CD8-positive, alpha-beta T cell (primary cell): ENCODE measurements at places on chromosomes 6 and 20.

DNA sequence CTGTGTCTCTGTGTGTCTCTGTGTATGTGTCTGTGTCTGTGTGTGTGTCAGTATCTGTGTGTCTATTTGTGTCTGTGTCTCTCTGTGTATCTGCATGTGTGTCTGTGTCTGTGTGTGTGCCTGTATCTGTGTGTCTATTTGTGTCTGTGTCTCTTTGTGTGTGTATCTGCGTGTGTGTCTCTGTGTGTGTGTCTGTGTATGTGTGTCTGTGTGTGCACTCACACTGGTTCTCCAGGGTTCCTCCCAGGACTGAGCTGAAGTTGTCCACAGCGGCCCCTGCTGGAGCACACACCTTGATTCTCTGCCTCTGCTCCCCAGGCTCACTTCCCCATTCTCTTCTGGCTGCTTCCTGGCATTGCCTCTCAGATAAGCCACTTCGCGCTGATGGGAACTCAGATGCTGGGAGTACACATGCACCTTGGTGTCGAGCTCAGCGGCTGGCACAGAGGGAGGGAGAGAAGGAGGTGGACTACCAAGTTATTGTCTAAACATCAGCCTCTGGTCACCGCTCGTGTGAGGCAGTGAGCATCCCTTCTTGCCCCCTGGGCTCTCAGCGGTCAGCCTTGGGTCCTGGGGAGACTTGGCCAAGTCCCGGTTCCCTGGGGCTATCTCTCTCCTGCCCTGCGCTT, 104.9 kb upstream of the NXT1 start:
- no peak for DNase-seq

GRCh38 chr20:61767761-61768494, 297.8 kb downstream of the TAF4 start:
- no peak for DNase-seq

DNA sequence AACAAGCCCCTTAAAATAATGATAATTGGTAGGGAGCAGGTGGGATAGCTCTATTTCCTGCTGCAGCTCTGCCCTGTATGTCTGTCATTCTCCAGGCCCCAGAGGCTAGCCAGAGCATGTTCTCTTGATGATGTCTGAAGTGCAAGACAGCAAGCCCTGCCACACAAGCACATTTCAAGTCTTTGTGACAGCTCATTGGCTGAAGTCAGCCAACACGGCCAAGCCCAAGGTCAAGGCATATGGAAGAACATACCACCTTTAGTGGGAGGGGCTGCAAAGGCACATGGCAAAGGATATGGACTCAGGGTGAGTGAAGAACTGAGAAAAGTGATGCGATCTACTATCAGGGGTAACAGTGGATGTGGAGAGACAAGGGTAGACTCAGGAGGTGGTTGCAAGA, 116.1 kb downstream of the PRND start:
- no peak for DNase-seq

DNA sequence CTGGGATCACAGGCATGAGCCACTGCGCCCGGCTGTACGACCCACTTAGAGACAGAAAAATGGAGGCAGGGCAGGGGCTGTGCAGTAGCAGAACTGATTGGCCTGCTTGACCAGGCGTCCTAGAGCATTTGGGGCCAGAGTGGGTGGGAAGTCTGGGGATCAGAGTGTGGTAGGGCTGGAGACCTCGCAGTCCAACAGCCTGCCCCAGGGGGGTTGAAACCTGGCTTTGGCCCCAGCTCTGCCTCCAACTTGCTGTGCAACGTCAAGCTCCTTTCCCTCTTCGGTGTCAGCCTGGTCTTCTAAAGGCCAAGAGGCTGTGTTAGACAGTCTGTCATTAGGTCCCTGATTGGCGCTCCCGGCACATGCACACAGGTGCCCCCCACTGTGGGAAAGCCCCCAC, 15.3 kb upstream of the SPDEF start:
- no peak for DNase-seq

DNA sequence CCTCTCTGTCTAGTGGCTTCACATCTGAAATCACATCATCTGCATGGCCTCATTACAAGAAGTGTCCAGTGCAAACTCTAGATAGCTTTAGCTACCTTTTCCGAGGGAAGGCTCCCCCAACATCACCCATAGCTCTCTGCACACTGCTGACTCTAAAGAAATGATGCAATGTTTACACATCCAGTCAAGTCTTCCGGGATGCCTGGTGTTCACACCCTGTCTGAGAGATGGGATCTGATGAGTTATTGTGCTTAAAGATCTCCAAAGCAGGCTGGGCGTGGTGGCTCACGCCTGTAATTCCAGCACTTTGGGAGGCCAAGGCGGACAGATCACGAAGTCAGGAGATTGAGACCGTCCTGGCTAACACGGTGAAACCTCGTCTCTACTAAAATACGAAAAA, 404.6 kb upstream of the IRAK1BP1 start:
- no peak for DNase-seq
